Ovary (tissue), 10 donors: ENCODE measurements at places on chromosomes 2 and 18.

GRCh38 chr2:209653134-209653533 lies 118.5 kb upstream of the UNC80 start:
- no peak for DNase-seq

GRCh38 chr2:196274387-196274809 lies 103.0 kb upstream of the STK17B start:
- DNase-seq = no peak

DNA sequence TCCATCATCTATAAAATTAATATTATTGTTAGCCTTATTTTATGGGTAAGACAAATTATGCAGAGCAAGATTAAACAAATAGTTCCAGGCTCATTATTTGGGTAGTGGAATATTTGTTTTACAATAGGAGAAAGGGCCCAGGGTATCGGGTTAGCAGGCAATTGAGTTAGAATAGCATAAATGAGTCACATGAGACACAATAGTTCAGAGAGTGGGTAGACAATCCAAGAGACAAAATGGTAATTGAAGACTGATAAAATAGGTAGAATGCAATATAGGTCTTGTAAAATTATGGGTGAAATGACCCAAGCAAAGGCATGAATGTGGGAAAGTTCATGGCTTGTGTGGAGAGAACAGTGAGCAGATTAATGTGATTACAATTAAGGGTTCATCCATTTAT lies 790.9 kb upstream of the GCFC2 start:
- DNase-seq = no peak

DNA sequence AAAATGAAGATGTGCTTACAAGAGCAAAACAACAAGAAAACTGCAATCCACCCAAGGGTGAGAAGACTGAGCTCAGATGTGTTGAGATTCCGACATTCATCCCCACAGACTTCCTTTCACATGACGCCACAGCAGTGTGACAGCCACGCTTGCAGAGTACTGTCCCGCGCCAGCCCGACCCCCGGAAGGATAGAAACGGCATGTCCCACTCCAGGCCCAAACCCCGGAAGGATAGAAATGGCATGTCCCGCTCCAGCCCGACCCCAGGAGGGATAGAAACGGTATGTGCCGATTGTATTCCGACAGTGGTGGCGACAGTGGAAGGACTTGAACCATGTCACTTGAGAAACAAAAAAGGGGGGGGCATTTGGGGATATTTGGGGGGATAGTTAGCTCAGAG lies 119.1 kb upstream of the PXDN start:
- DNase-seq = no peak
